ENCODE measurements at places on chromosomes 5 and 9.
A peak's percentile ranks its signal among the peaks of the same experiment; 100 is the strongest.

DNA sequence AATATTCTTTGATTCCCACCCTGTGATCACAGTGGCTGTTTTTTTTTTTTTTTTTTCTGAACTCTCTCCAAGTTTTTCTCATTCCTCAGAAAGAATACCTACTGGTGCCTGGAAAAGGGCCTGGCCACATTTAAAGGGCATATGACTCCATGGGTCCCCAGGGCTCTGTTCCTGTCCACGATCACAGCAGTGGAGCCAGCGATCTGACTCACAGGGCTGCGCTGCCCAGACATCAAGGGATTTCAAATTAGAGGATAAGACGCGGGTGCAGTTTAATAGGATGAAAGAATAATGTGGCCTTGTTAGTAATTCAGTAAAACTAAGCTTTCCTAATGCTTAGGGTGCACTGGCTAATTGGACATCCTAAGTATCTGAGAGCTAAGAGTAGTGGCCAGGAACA is 175.1 kb upstream of the MSX2 start:
- DNase-seq, result no peak

DNA sequence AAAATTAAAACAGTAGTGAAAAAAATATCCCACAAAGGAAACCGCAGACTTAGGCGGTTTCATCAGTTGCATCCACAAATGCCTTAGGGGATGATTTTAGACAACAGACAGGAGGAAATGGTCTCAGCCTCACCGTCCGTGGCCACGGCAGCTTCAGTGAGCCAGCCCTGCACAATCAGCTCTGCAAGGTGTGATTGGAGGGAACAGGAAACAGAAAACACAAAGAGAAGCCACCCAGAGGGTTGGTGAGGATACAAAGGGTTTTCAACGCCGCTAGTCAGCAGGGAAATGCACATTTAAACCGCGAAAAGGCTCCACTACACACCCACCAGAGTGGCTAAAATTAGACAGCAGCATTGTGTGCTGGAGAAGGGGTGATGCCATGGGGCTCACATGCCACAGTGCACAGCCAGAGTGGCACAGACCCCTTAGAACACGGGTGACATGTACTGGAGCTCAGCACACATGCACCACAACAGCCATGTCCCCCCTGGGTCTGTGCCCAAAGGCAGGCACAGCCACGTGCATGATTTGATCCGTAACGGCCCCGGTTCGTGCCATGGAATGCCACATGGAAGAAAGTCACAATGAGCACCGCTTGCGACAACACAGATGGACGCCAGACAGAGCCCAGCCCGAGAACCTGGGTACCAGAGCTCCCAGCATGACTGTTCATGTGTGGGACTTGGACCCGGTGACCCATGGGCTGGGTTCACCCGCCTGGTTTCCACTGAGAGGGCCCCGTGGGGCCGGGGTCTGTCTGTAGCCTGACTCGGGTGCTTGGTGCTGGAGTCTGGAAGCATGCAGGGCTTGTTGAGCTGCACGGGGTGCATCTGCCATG is 18.3 kb upstream of the TERT start:
- peak; percentile 61 for DNase-seq

GRCh38 chr9:79817438-79818004 is 245.8 kb downstream of the TLE4 start:
- peak; percentile 22 for DNase-seq

DNA sequence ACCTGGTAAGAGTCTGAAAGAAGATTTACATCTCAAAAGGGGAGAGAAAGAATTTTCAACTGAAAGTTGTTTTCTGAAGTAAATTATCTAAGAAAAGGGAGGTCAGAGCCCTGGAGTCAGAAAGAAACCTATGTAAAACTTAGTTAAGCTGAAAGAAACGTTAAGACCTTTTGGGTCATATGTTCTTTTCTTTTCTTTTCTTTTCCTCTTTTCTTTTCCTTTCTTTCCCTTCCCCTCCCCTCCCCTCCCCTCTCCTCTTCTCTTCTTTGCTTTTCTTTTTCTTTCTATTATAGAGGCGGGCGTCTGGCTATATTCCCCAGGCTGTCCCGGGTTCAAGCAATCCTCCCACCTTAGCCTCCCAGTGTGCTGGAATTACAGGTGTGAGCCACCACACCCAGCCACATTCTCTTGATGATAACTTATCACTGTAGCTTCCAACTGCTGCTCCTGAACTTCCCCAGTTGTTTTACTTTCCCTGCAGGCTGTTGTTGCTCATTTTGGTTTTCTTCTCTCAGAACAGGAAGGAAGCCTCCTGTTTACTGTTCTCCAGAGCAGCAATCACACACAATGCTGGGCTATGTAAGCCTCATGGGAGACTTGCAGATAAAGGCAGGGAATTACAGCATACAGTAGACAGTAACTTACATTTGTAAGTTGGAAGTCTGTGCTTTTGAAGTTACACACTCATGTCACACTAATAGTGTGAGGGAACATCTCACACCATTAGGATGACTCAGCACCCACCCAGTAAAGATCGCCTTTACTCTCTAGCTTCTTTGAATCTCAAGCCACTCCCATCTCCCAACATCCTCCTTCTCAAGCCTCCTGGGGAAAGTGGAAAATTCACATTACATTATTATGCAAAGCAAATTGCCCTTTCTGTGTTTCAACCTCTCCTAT is 2216.6 kb upstream of the WWC1 start:
- no peak for DNase-seq

DNA sequence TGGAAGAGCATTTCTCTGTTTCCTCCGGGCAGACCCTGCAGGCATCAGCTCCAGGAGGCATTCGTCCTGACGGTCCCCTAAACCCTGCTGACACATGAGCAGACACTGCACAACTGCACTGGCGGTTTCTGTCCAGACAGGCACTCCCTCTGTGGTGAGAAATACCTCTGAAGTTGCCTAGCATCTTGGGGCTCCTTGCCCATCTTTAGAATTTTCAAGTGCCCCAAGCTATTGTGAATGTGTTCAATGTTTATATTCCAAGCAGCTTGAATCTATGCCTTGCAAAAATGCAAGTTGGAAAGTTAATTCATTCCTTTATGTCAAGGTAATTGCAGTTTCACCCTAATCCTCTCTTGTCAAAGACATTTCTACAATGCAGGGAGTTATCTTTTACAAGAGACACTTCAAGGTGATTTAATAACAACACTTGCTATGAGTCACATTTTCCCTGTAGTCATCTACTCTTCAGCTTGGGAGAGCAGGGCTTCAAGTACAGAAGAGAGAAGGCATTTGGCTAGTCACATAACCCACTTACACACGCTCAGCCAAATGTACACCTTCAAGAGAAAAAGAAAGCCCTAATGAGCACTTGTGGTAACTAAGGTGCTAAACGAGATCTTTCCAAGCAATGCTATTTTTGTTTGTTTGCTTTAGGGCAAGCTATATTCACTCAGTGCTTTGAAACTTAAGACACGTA is 302.5 kb downstream of the MLLT3 start:
- no peak for DNase-seq

DNA sequence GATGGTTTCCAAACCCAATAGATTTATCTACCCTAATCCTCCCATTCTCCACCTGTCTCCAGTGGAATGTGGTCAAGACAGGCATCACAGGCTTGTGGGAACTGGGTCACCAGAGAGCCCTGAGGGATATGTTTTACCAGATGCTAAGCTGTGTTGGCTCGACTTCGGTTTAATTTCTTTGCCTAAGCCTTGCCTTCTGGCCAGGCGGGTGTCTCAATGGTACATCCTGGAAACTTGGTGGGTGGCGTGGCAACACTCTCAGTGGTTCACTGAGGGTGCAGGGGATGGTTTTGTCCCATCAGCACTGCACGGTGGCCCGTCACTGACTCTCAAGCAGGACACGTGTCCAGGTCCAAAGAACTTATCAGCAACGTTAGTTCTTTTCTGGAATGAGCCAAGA is 192.2 kb downstream of the TENT4A start:
- no peak for DNase-seq

DNA sequence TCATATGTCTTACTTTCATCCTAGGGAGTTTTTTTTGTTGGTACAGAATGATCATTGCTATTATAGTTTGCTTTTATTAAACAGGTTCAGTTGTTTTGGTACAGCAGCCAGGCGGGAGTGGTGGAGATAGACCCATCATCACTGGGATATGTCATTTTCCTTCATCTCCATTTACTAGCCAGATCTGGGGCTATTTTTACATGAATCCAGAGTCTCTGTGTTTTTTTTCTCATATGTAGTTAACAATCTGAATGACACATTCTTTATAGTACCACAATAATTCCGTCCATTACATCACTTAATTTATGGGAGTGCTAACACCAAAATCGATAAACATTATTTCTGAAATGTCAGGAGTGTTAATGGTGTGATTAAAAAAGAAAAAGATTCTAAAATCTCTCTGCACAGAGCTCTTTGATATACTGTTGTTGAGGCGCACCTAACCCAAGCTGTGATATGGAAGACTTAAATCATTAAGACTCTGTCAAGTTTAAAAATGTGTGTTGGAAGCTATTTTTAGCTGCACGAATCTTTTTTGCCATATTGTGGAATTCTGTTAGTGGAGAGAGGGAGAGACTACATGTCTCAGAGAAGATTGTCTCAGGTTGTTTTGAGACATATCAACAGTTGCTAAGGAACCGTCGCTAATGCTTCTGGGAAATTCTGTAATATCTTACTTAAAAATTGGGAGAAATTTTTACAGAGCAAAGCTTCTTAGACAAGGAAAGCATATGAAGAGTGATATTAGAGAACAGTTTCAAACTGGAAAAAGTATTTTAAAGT is 59.6 kb downstream of the RPS23 start:
- no peak for DNase-seq
